ENCODE measurements at places on chromosomes 7 and 10.

GRCh38 chr10:67119651-67120050, 193.8 kb downstream of the LRRTM3 start:
- DNase-seq, result no peak

DNA sequence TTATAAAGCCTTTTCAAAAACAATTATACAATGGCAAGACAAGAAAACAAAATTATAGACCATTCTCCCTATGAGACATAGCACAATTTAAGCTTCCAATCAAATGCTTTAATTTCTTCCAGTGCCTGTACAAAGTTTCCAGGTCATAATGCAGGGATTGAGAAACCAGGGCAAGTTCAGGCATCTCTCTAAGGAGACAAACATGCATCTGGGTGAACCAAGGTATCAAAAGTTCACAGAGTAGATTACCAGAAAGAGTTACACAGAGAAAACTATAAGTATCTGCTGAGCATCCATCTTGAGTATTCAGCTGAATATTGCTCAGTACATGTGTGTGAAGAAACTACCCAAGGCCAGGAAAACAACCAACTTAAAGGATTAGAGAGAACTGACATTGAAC, 89.1 kb downstream of the COL28A1 start:
- DNase-seq, result no peak

DNA sequence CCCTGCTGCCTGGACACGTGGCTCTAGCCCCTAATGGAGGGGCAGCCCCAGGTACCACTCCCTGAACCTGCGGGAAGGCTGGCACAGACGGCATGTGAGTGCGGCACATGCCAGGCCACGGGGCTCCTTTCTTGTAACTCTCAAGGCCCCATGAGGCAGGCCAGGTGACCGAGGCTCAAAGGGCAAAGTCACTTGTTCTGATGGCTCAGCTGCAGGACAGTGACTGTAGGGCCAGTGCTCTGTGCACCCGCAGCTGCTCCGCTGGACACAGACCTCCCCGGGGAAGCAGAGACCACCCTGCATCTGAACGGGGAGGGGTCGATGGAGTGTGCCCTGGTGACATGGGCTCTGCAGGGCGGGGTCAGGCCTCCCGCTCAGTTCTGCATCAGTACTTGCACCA, 55.3 kb downstream of the PTPRE start:
- DNase-seq, result no peak

DNA sequence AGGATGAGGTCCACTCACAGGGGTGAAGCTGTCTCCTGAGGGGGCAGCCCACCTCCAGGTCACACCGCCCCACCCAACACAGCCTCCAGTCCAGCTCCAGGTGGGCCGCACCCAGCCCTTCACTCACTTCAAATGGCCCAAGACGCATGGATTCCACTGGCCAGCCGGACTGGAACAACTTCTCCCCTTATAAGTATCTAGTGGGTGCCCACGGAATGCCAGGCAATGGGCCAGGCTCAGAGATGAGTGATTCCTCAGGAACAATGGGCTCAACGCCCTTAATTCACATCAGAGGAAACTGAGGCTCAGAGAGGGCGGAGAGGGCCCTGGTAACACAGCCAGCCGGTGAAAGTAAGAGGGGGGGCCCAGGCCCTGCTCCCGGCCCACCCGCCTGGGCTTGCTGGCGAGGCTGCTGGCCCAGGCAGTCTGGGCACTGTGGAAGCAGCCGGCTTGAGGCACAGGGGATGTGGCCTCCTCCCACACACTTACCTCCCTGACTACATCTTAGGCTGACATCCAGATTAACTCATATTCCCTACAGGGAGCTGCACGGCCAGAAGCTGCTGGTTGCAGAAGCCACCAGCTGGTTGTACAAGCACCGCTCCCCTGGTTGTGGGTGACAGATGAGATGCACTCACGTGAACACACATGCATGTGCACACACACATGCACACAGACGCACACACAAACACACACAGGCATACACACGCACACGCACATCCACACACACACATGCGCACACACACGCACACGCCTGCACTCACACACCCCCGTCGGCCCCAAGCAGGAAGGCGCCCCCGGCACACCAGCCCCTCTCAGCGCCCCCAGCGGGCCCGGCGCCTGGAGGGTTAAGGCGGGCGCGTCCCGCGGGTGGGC, 1.0 kb upstream of the FAM20C start:
- peak; percentile 82 for DNase-seq

GRCh38 chr10:89426230-89426868, 12.0 kb downstream of the IFIT5 start:
- peak; percentile 56 for DNase-seq

DNA sequence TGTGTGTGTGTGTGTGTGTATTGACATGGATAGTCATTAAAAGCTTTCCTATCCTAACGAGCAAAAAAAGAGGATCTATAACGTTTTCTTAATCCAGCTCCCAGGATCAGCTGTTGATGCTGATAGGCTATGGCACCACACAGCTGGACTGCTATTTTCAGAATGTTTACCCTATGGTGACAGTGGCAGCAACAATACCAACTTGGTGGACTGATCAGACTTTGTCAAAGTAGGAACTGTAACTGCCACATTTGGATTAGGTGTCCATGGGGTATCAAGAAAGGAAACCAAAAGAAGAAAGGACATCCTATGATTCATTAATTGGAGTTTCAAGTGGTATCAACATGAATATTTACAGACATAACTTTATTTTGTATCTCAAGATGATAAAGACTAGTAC, 2.7 kb upstream of the CLEC5A start:
- no peak for DNase-seq

- DNase-seq, result no peak
Measured at GRCh38 chr10:102704915-102705314, 9.3 kb downstream of the ARL3 start.

- peak; percentile 22 for DNase-seq
Measured at GRCh38 chr7:27641581-27642230, 21.0 kb downstream of the HIBADH start.

- DNase-seq, result no peak
Measured at GRCh38 chr10:80412486-80412885, 4.1 kb downstream of the PRXL2A start.

Measured in HTR-8/SVneo (cell line).